Tibial artery (tissue), 4 donors: ENCODE measurements at places on chromosomes 4 and X.

- no peak for DNase-seq
These were observed 5.2 kb upstream of the NAP1L5 start for GRCh38 chr4:88702782-88703181.

DNA sequence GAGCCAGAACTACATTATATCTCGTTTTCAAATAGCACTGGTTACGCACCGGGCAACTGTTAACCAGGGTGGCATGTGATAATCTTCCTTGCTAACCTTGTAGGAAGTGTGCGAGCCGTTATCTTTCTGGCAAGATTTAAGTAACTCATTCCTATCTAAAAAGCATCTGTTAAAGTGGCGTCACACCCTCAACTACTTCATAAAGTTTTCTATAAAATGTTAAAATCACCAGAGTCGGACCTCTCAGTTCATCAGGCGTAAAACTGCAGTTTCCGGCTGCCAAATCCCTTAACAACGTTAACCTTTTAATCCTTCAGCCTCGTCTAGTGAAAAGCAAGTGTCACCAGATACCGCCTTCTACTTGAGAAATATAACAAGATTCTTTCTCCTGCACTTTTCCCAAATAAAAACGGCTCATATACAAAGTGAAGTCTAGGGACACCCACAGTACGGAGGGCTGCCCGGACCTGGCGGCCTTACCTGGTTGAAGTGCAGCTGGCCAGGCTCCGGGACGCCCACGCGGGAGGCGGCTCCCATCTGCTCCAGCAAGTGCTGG lies 1.2 kb downstream of the SLC39A8 start:
- DNase-seq: no peak

DNA sequence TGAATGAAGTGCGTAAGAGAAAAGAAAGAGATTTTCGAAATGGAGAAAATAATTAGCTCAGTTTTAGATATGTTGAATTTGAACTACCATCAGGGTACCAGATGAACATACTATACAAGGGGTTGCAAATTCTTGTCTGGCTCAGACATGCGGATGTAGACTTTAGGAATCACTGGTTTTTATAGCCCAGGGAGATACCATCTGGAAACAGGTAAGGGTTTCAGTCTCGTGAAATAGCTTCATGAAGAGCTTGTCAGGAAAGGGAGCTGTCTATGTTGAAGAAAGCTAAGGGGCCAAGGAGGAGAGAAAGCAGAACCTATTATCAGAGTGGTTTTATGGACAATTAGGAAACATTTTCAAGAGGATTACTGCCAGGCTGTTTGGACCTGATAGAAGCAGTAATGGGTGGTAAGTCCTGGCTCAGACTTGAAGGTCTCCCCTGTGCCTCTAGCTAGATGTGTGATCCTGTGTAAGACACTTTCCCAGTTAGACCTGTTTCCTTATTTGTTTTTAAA lies 6.7 kb downstream of the RAB9A start:
- no peak for DNase-seq

- DNase-seq: no peak
These were observed 394 bp downstream of the MED14 start for GRCh38 chrX:40734971-40735324.

DNA sequence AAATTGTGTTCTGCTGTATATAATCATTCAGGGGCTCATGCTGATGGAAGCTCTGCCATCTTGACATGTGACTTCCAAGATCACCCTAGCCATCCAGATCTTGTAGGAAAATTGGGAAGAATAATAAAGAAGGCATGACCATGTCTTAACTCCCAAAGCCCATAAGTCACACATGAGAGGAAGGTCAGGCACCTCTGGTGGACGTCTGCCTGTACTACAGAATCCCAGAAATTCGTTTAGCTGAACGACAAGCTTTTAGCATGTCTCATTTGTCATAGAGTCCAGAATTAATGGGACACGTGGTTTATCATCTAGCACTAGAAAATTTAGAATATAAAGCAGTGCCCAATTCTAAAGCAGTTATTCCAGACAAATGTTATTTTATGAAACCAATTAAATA lies 212.7 kb downstream of the CENPC start:
- no peak for DNase-seq

DNA sequence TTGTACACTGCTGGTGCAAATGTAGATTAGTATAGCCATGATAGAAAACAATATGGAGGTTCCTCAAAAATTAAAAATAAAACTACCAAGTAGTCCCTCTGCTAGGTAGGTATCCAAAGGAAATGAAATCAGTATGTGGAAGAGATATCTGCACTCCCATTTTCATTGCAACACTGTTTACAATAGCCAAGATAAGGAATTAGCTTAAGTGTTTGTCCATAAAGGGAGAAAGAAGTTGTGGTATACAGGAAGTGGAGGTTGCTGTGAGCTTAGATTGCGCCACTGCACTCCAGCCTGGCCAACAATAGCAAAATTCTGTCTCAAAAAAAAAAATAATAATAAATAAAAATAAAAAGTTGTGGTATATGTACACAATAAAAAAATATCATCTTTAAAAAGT lies 325.0 kb upstream of the EMCN start:
- no peak for DNase-seq

DNA sequence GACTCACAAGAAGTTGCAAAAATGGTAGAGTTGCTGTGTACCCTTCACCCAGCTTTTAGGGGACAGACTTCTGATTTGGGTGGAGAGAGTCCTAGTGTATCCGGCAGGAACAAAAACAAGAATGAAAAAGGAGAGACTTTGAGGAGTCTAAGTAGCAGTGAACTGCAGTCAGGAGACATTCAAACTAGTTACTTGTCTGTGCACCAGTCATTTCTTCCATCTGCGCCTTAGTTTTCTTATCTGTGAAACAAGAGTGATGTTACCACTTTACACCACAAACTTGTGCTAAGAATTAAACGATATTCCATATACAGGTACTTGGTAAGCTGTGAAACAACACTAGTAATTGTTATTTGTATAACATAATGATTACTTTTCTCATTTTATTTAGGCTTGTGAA lies 47.3 kb downstream of the SH2D1A start:
- DNase-seq: no peak

DNA sequence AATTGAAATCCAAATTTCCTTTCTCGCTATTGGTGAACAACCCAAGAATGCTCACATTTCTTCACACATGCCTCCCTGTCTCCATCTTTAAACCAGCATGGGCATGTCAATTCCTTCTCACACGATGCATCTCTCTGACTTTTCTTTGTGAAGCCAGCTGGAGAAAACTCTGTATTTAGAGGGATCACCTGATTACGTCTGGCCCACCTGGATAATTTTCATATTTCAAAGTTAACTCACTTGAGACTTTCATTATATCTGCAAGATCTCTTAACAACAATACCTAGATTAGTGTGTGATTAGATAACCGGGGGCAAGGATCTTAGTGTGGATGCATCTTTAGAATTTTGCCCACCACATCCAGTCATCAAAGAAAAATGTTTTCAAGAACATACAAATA lies 164.0 kb downstream of the TMEM47 start:
- no peak for DNase-seq

DNA sequence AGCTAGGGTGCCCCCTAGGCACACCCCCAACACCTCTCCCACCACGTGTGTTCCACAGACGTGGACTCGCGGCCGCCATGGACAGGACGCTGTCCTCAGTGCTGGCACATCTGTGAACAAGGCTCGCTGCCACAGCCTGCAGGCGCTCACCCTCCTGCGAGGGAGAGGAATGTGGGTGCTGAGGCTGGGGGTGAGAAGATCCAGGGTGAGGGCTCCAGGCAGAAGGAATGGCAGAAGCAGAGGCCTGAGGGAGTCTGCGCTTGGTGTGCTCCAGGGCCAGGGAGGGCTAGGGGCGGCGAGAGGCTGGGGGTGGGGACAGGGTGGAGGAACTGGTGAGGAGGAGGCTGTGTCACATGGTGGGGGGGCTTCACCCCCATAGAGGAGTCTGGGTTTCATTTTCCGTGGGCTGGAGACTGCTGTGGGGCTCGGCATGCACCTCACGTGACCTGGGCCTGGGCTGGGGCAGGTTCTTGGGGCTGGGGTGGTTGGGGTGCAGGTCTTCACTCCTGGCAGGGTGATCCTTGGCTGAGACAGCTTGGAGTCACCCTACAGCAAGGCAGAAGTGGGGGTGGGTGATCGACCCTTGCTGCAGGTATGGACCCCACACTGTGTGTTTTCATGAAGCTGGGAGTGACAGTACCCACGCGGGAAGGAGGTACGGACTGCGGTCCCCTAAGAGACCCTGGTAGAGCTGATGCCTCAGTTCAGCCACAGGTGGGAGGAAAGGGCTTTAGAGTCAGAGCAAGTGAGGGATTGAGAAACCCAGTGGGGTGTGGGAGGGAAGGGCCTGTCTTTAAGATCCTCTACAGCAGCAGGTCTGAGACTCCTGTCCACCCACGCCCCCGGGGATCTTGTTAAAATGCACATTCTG lies 103.7 kb downstream of the PSAPL1 start:
- no peak for DNase-seq

DNA sequence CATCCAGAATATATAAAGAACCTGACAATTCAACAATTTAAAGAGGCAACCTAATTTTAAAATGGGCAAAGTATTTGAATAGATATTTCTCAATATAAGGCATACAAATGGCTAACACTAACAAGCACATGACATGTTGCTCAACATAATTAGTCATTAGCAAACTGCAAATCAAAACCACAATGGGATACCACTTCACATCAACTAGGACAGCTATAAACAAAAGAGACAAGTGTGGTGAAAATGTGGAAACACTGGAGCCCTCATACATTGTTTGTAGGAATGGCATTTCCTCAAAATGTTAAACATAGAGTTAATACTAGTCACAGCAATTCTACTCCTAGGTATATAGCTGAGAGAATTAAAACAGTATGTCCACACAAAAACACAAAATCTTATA lies 96.7 kb downstream of the CORIN start:
- DNase-seq: no peak

DNA sequence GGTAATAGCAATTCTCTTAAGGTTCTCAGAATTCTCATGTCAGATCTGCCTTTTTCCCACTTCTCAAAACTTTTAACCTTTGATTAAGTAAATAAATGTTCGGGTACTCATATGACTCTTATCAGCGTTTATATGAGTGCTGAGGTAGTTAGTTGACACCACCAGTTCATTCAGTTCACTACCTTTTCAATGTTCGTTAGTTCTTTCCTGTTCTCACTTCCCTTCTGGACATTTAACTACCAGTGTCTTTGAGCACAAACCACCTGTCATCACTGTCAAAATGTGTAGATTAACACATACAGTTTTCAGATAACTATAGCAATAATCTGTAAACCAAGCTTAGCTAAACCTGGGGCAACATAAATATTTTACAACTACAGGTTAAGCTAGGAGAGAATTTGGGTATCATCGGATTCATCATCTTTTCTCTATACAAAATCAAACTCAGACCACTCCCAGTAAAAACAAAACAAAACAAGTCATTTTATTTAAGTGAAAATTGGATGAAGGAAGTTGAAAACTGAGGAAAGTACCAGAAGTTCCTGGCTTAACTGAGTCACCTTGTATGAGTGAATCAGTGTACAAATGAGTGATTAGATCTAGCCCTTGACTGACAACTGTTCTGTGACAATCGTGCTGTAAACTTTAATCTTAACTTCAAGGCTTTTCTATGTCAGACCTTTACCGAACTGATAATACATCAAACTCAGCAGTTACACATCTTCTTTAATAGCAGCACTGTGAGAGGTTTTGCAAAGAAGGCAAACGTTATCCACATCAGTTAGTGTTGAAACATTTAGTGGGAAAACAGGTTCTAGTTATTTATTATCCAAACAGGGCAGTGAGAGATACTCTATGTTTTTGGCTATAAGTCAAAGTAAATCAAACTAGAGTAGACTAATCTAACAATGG lies 41.9 kb downstream of the ARHGEF38 start:
- DNase-seq: no peak

DNA sequence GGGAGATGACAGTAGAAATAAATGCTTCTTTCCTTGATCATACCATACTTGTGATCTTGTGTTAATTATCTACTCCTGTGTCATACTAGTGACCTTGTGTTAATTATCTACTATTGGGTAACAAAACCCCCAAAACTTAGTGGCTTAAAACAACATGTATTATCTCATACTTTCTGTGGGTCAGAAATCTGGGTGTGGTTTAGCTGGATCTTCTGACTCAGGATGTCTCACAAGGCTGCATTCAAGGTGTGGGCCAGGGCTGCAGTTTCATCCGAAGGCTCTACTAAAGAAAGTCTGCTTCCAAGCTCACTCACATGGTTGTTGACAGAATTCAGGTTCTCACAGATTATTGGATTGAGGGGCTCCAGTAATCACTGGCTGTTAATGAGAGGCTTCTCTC lies 70.3 kb upstream of the NDP start:
- no peak for DNase-seq
